ENCODE measurements at places on chromosomes 12 and 14.

GRCh38 chr14:71988939-71989338 is 56.7 kb downstream of the RGS6 start:
- DNase-seq = no peak

DNA sequence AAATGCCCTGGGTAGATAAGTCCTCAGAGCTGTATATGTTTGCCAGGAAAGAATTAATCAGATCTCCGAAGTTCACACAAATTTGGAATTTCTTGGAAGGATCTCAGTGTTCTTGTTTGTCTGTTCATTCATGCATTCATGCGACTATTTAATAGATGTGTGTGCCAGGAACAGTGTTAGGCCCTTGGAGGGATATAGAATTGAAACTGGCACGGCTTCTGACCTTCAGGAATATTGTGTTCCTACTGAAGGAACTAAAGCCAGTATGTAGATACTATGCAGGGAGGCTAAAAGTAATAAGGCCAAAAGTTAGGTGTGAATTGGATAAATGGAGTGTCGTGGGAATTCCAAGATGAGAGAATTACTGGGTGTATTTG is 166.0 kb upstream of the NOS1 start:
- DNase-seq = no peak

- no peak for DNase-seq
Measured at GRCh38 chr12:118827606-118828005, 153.7 kb upstream of the SRRM4 start.

DNA sequence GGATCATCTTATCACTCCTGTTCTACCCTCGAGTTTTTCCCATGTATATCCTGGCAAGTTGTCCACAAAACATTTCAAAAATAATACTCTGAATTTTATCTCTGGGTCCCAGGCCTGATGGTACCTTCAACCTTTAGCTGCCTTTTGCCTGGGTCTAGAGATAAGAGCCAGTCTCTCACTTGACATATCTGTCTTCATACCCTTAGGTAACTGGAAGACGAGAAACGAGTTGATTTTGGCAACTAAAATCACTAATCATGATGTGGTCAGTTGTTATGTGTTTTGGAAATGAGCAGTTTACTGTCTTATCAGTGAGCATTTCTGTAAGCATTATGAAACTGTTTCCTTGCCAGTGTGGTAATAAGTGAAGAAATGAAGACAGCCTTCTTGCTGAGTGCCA is 6.3 kb downstream of the RNF10 start:
- DNase-seq = no peak

DNA sequence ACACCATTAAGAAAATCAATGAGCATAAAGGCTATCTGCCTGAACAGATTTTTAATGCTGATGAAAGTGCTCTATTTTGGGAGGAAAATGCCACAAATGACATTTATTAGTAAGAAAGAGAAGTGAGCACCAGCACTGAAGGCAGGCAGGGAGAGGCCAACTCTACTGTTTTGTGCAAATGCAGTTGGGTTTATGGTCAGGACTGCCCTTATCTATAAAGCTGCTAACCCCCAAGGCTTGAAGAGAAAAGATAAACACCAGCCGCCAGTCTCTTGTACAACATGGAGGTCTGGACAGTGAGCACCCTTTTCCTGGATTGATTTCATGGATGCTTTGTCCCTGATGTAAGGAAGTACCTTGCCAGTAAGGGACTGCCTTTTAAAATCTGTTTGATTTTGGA is 246.8 kb upstream of the SFSWAP start:
- DNase-seq = no peak
